ENCODE measurements at places on chromosomes 5 and 9. TPM values are rescaled to one million over a fixed set of nuclear protein-coding genes. Genes with fewer than 3 reads are reported as not detected.

DNA sequence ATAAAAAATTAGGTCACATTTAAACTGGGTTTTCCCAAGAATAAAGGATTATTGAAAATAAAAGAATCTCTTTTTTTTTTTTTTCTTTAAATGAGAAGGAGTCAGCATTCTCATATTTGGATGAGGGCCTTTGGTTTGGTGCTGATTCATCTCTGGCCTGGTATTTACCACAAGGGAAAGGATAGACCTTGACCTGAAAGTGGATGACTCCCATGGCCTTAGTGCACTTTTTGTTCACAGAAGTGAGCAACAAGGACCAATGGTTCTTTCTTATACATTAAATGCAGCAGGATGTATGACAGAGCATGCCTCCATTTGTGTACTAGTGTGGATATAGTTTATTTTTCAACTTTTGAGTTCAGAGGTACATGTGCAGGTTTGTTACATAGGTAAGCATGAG is 6.9 kb downstream of the YTHDC2 start:
- no peaks in the 10 kb centered on the region for H3K27me3 ChIP-seq
- no peak overlapping the region for H3K27ac ChIP-seq
- no peak for DNase-seq
- no peaks in the 10 kb centered on the region for H3K36me3 ChIP-seq
- H3K4me3 ChIP-seq, result no peak overlapping the region

UIMC1 gene
- polyA plus RNA-seq, result 25.3 TPM

DNA sequence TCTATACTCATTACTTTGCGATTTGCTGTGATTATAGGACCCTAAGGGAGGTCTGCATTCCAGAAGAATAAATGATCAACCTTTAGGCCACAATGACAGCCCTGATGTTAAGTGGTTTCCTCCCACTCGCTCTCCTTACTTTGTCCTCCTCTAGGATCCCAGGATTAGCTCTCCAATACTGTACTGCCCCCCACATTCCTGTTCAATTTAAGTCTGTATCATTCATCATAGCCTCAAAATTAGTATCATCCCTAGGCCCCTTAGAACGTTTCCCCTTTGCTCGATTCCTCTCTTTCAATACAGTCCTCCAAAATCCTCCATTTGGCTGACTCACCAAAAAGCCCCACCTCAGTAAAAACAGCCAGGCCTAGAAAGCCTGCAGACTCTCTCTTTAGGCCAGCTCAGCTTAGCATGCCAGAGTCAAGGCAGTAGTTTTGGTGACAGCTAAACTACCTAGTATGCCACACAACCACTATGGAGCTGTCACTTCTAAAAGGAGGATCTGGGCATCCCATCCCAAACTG is 24.4 kb downstream of the RNF145 start:
- peaks cover 17% of the 10 kb centered on the region for H3K36me3 ChIP-seq
- no peak overlapping the region for H3K4me3 ChIP-seq
- H3K4me1 ChIP-seq, result no peaks in the 10 kb centered on the region

DNA sequence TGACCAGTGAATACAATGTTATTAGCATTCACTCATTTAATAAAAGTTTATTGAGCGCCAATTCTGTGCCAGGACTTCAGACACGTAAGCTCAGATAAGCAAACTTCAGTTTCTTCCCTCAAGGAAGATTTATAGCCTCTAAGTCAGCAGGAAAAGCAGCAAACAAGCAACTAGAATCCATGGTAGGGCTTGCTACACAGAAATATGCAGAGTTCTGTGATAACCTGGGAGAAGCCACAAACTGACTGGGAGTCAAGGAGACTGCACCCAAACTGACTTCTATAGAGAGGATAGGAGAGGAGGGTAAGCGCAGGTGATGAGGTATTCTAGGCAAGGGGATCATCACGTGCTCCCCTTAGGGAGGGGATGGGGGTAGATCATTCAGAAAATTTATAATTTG is 1.4 kb upstream of the OGN start:
- no peak for DNase-seq
- no peaks in the 10 kb centered on the region for H3K4me1 ChIP-seq
- no peaks in the 10 kb centered on the region for H3K27me3 ChIP-seq
- no peak overlapping the region for H3K4me3 ChIP-seq

CCL27 gene
- polyA plus RNA-seq, result 1.3 TPM

CYLC2 gene
- not detected for polyA plus RNA-seq
